ENCODE measurements at places on chromosomes 12 and 14.

DNA sequence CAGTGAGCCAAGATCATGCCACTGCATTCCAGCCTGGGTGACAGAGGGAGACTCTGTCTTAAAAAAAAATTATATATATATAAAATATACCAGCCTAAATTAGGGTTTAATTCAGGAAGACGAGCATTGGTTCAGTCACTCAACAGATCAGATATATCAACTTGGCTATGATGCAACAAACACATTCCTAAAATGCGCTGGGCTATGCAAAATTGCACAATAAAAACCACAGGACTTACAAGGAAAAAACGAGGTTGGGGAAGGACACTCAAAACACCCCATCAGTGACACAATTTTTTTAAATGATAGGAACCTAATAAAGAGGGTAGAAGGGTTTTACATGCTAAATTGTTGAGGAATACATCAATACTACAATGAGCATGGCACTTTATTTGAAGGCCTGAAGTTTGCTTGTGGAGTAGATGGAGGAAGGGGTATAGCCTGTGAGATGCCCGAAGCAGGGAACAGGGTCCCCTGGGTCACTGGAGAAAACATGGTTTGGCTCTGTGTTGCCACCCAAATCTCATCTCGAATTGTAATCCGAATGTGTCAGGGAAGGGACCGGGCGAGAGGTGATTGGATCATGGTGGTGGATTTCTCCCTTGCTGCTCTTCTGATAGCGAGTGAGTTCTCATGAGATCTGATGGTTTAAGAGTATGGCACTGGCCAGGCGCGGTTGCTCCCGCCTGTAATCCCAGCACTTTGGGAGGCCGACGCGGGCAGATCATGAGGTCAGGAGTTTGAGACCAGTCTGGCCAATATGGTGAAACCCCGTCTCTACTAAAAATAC, 71.2 kb downstream of the TNFAIP2 start:
- no peak for DNase-seq

GRCh38 chr12:16198884-16199283, 78.6 kb downstream of the SLC15A5 start:
- DNase-seq: no peak

- DNase-seq: no peak
These were observed 36.4 kb downstream of the PDE3A start for GRCh38 chr12:20404576-20405346.

DNA sequence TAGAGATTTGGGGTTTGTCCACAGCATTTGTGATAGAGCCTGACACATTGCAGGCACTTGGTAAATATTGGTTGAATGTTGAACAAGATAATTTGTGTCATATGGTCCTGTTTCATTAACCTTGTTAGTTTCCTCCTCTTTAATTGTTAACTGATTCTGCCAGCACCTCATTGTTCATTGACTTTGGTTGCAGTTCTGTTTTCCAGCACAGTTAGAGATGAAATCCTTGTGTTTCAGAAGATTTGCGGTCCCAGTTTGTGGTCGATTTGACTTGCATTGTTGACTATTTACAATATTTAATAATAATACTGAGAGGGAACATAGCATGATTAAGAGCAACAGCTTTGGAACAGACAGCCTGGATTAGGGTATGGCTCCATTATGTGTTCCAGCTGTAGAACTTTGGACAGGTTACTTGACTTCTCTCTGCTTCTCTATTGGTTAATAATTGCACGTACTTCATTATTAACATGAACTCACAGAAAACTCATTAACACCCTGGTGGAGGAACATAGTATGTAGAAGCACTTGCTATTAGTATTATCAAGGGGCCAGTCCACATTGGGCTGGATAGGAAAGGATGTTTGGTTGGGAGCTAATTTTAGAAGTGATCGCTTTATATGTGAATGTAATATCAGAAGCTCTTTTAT, 8.7 kb downstream of the DRAM1 start:
- no peak for DNase-seq

Measured in effector memory CD4-positive, alpha-beta T cell (primary cell).